ENCODE measurements at places on chromosomes 5 and 9. TPM values are rescaled to one million over a fixed set of nuclear protein-coding genes. Genes with fewer than 3 reads are reported as not detected.

The PCDHGA3 gene
- total RNA-seq = 0.65 TPM

The SLIT3 gene
- not detected for total RNA-seq

The DAB2 gene
- total RNA-seq = 0.40 TPM

The TEK gene
- not detected for total RNA-seq

The CCDC171 gene
- total RNA-seq = 18.2 TPM

The CSNK1A1 gene
- total RNA-seq = 189 TPM

The ETF1 gene
- total RNA-seq = 123 TPM

The CDKN2B gene
- total RNA-seq = 3.7 TPM

The IQGAP2 gene
- total RNA-seq = 50.2 TPM

The CCDC69 gene
- total RNA-seq = 118 TPM

The ATP10B gene
- total RNA-seq = not detected

The TMC1 gene
- not detected for total RNA-seq

The TLX3 gene
- total RNA-seq = not detected

The CDC23 gene
- 36.7 TPM for total RNA-seq

The CTNNA1 gene
- 39.0 TPM for total RNA-seq

The FOXD4L4 gene
- total RNA-seq = 0.53 TPM

The ACOT12 gene
- total RNA-seq = not detected

The CCL28 gene
- not detected for total RNA-seq

The GPR21 gene
- total RNA-seq = 4.1 TPM

The PLAC8L1 gene
- total RNA-seq = 1.7 TPM

The SCGB3A1 gene
- not detected for total RNA-seq

The CCL27 gene
- total RNA-seq = 0.68 TPM

The MSMP gene
- total RNA-seq = 4.4 TPM

The ARID3C gene
- total RNA-seq = 0.44 TPM

The ANKRD31 gene
- 0.13 TPM for total RNA-seq

The ZNF366 gene
- not detected for total RNA-seq

The FCN1 gene
- total RNA-seq = 0.42 TPM

The BTNL8 gene
- total RNA-seq = not detected

The RALGPS1 gene
- 16.3 TPM for total RNA-seq

The OR1Q1 gene
- total RNA-seq = not detected

The PARP8 gene
- 39.7 TPM for total RNA-seq

The PCDHA13 gene
- total RNA-seq = not detected

The CD74 gene
- 1,759 TPM for total RNA-seq

The MPDZ gene
- total RNA-seq = not detected

The PCDHGA5 gene
- total RNA-seq = 4.9 TPM

The ASS1 gene
- 0.70 TPM for total RNA-seq

The TXNDC8 gene
- total RNA-seq = not detected

Measured in OCI-LY7 (cell line).